ENCODE measurements at places on chromosomes 16 and 17.

DNA sequence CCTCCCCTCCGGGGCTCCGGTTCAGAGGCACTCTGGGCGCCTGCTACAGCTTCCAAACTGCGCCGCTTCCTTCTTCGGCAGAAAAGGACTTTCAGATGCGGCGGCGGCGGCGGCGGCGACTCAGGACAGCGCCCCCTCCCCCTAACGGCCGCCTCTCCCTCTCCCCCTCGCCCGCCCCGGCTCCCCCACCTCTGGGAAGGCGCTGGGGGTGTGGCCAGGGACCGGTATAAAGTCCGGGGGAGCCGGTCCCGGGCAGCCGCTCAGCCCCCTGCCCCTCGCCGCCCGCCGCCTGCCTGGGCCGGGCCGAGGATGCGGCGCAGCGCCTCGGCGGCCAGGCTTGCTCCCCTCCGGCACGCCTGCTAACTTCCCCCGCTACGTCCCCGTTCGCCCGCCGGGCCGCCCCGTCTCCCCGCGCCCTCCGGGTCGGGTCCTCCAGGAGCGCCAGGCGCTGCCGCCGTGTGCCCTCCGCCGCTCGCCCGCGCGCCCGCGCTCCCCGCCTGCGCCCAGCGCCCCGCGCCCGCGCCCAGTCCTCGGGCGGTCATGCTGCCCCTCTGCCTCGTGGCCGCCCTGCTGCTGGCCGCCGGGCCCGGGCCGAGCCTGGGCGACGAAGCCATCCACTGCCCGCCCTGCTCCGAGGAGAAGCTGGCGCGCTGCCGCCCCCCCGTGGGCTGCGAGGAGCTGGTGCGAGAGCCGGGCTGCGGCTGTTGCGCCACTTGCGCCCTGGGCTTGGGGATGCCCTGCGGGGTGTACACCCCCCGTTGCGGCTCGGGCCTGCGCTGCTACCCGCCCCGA is at the start of gene IGFBP4:
IGFBP4 (plus strand) TSS at position 255 of the 792 bp plus-strand sequence; CDS start at position 541, 286 bp downstream.
- DNase-seq = peak; percentile 84

- DNase-seq = no peak
These were observed 326.7 kb upstream of the CDH5 start for GRCh38 chr16:66039793-66040192.

GRCh38 chr16:80611171-80611929 is 70.6 kb downstream of the DYNLRB2 start:
- no peak for DNase-seq

GRCh38 chr16:4496305-4496704 is 20.1 kb downstream of the HMOX2 start:
- peak; percentile 42 for DNase-seq

- no peak for DNase-seq
These were observed 16.3 kb downstream of the SNX29 start for GRCh38 chr16:11992586-11993524.

- peak; percentile 57 for DNase-seq
These were observed 6.0 kb downstream of the NDUFAF8 start for GRCh38 chr17:81245024-81245664.

DNA sequence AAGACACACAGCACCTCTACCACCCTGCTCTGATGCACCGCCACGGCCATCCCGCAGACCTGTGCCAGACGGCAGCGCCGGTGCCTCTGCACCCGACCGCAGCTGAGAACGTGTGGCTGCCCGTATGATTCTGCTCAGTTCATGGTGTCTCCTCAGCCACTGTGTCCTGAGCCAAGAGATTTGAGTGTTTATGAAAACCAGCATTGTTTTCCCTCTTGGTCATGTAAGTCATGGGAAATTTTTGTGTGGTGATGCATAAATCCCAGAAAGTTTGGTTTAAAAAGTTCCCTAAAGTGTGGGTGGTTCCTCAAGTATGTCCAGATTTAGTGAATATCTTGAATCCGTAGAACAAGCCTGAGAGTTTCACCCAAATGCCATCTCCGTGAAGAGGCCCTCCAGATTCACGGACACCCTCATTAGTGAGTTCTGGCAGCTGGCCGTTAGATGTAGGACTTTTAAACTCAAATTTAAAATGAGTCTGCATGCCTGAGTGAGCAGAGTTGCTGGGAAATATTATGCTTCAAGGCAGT is 57.6 kb downstream of the CDRT4 start:
- DNase-seq = peak; percentile 86

DNA sequence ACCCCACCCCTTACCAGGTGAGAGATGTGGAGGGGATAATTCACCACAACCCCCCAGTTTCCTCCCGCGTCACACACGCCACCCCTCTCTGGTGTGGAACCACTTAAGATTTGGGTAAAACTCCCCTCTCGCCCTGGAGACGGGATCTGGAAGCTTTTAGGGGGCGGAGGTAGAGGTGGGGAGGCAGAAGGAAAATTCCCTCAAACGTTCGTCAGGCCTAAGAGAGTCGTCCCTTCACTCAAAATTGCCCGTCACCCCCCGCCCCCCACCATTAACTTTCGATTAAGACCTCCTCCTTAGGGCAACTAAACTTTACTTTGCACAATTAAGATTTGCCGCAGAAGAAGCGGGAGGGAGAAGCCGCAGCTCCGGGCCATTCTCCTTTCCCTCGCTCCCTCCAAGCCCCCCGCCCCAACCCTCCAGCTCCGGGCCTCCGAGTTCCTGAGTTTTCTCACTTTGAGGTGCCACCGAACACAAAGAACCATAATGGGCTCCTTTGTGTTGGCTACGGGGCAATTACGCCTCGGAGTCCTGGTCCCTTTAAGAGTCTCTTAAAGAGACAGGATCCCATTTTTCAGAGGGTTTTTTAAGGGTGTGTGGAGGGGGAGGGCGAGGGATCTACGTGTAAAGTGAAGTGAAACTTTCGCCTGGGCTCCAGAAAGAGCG is 985 bp upstream of the FZD2 start:
- peak; percentile 70 for DNase-seq

- DNase-seq = peak; percentile 12
These were observed 28.2 kb downstream of the SLC39A11 start for GRCh38 chr17:73064084-73064938.

- no peak for DNase-seq
These were observed 98.5 kb downstream of the PGS1 start for GRCh38 chr17:78476973-78477372.
